ENCODE measurements at places on chromosomes 3 and 15.

DNA sequence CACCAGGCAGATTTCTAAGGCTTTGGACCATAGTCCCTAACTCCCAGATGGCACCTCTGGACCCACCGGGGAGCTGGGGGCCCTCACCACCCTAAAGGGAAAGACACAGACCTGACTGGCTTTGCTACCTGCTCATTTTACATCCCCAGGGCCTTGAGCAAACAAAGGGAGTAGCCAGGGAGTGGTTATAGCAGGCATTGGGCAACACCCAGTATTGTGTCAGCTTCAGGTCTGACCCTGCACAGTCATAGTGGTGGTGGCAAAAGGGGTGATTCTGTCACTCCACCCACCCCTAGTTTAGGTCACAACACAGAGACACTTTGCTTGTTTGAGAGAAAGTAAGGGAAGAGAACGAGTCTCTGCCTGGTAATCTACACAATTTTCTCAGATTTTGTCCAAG lies 352.5 kb downstream of the DIPK2A start:
- DNase-seq: no peak

- no peak for DNase-seq
Observed at GRCh38 chr15:52790941-52791751, 1.0 kb upstream of the ONECUT1 start.

DNA sequence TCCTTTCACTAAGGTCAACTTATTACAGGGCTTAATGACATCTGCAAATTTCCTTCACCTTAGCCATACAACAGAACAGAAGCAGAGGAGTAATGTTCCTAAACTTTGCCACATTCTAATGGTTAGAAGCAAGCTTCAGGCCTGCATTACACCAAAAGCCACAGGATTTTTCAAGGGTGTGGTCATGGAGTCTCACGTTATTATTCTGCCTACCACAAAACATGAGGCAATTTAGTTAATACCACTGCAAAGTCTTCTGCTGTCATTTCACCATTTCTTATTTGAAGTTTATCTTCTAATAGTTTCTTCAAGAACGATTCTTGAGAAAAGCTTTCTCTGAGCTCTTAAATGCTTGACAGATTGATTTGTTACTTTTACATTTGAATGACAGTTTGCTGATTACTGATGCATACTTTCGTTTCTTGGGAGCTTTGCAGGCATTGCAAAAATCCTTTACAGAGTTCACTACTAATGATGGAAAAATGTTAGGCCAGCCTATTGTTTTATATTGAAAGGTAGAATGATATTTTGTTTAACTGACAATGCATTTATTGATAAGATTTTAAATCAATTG lies 1257.1 kb downstream of the NSUN3 start:
- DNase-seq: no peak

DNA sequence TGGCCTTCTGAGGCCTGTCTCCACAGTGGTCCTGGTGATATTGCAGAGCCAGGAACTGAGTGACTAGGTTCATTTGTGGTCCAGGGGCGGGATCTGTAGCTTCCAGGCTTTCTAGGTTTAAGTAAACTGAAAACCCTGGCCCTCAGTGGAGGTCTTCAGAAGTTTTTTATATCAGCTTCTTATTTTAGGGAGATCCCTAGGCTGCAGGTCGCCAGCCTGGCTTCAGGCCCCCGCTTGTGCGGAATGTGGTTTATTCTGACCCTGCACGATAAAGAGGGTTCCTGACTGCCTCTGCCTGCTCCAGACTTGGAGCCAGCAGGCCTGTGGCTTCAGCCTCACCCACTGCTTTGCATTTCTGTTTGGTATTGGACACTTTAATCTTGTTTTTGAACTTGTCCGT lies 133.9 kb upstream of the PLXNA1 start:
- no peak for DNase-seq

GRCh38 chr3:61493339-61493738 lies 68.0 kb upstream of the PTPRG start:
- no peak for DNase-seq

DNA sequence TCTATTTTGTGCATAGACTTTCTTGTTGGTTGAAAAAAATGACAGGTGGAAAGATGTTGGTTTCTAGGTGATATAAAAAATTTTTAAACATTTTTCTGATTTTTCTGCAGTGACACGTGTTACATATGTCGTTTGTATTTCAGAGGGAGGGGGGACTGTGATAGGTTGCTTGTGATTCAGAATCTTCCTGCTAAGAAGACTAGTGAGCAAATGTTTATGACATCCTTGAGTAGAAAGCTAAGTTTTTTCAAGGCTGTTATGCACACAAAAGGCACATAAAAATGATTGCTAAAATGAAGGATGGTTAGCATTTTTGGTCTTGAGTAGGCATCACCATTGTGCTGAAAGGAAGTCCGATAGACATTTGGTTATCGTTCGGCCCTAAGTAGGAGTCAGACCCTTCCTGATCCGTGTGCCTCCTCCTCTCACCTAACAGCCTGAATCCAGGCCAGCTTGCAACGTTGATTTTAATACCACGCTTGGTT lies 1.5 kb downstream of the ZNF639 start:
- DNase-seq: peak; percentile 32

DNA sequence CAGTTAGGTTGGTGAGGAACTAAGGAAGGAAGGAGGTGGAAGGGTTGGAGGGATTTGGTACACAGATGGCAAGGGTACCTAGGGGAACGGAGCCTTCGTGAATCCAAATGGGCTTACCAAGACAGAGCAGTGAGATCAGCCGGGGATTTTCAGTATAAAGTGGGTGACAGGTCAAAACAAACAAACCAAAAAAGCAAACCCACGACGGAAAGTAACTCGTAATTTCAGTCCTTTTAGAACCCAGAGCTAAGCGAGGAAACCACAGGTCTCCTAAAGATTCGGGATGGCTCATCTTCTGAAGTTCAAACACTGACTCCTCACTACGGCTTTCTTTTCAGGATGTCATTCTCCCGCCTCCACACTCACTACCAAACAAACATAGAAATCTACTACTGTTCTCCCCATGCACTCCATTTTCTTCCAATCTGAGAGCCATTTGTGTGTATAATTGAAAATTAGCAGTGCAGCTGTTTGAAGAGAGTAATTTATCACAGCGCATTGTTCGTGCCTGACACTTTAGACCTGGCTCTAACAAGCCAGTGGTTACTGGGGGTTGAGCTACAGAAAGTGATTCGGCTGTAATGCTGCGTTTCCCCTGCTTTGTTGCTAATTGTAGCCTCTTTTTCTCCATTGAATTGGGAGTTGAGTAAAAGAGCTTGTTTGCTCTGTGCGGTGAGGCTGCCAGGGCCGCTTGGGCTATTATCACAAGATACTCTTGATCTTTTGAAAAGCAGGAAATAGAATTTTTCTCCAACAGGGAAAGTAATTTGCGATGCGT lies 64.7 kb upstream of the CCDC39 start:
- DNase-seq: no peak

DNA sequence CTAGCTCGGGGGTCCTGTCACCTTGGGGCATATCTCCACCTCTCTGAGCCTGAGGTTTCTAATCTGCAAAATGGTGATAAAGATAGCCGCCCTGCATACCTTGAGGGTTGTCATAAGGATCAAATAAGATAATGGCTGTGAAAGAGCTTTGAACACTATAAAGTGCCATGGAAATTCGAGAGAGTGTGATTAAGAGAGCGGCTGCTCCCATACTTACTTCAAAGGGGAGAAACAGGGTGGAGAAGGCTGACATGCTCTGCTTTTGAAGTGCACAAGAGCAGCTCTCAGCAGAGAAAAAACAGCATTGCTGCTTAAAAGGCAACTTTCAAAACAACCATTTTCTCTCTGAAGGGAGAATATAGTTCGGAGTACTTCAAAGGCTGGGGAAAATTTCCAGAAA lies 529.2 kb downstream of the EPHB1 start:
- DNase-seq: no peak

DNA sequence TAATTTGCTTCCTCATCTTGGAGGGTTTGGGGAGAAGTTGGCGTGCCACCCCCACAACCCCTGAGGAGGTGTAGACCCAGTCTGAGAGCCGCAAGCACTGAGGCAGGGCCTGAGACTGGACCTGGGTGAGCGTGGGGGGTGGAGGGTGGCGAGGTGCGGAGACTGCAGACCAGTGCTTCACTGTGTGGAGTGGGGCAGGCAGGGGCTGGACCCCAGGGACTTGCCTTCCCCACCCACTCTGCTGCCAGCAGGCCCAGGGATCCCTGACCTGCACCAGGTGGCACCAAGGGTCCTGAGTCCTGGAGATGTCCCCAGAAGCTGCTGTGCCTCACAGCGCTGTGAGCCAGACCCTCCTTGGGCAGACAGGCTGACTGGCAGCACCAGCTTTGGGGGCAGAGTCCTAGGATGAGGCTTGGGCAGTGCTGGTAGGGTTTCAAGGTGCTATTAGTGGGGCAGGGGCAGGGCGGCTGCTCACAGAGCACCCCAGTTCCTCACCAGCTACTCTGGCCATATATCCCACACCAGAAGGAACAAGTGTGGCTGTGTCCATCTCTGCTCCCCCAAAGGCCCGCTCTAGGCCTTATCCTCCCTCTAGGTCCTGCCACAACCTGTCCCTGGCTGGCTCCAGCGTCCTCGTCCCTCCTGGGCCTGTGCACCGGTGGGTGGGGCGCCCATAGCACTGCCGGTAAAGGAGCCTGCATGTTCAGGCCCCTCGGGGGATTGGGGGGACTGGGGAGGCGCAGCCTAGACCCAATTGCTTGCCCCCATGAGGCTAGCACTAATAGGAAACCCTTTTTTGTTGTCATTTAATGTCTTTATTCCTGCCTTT lies 11.8 kb downstream of the ZBTB47 start:
- DNase-seq: no peak

DNA sequence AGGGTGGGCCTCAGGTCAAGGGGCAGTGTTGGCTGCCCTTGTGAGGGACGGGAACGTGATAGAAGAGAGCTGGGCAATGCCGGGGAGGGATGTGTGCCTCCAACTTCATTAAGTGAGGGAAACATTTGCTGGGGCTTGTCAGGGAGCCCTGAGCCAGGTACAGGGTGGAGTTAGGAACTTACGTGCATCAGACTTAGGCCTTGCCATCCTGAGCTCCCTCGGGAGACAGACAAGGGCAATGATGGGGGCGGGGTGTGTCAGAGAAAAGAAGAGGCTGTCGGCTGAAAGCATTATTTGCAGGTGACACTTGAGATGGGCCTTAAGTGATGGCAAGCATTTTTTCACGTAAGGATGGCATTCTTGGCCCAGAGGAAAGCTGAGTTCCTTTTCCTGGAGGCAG lies 1.6 kb downstream of the FAM131A start:
- DNase-seq: no peak

DNA sequence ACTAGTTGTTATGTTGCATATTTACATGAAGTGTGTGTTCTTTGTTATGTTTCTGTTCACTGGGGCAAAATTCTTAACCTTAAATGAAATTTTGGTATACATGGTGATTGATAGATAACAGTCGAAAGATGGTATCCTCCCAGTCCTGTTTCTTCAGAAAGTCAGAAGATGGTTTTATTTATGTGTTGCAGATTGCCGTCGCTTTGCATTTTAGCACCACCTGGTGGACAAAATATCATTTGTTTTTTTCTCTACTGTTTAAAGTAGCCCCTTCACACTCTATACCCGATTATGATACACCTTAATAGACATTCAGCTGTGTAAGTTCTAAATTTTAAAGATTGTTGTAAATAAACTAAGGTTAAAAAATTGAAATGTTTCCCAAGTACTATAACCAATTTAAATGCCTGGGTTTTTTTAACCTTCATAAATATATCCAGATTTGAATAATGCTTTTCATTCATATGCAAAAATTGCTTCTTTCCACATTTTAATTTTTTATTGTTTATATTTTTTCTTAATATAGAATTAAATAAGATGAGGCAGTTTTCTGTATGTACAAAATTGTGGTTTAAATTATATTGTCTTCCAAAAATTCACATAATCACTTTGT lies 152.2 kb downstream of the ALCAM start:
- peak; percentile 29 for DNase-seq

DNA sequence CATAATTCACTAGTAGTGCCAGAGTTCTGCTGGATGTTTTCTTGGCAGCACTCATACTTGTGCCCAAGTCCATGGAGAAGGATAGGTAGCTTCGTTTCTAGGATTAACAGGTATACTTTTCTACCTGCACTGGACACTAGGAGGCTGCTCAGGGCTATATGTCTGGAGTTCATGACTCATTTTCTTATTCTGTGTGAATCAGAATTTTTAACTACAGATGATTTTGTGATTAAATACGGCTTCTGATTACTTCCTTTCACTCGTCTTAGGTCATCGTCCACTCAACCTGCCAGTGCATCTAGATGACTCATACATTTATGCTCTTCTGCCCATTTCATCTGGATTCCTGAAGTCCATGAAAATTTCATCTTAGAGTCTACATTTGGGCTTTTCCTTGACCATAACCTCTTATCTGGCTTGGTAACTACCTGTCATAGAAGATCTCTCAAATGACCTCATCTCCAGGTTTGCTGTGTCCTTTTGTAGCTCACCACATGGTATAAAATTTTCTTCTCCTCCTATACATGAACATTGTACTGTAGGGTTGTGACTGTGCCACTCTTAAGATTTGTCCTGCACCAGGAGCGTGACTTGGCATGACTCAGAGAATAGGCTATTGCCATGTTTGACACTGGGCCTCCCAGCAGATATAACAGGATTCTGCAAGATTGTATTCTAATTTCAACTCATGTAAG lies 66.7 kb upstream of the GCSAM start:
- no peak for DNase-seq

DNA sequence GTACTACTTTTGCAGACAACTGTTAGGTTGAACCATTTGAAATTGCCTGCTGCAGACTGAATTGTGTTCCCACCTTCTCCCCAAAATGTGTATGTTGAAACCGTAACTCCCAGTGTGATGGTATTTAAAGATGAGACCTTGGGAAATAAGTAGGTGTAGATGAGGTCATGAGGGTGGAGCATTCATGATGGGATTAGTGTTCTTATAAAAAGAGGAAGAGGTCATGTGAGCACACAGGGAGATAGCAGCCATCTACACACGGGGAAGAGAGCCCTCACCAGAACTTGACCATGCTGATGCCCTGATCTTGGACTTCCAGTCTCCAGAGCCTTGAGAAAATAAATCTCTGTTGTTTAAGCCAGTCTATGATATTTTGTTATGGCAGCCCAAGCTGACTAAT lies 17.4 kb upstream of the FHIT start:
- DNase-seq: no peak

GRCh38 chr15:90706394-90707327 lies 10.5 kb upstream of the BLM start:
- DNase-seq: no peak

DNA sequence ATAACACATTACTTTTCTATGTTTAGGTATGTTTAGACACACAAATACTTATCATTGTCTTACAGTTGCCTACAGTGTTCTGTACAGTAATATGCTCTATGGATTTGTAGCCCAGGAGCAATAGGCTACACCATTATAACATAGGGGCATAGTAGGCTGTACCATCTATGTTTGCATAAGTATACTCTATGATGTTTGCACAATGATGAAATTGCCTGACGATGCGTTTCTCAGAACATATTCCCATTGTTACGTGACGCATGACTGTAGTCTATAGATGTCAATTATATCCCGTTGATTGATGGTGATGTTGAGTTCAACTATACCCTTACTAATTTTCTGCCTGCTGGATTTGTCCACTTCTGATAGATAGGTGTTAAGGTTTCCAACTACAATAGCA lies 139.4 kb upstream of the PFN2 start:
- DNase-seq: no peak
